ENCODE measurements at places on chromosomes 2 and 18. TPM values are rescaled to one million over a fixed set of nuclear protein-coding genes. Genes with fewer than 3 reads are reported as not detected.

The B3GNT7 gene
- 0.37 TPM for total RNA-seq

The TAF4B gene
- 7.5 TPM for total RNA-seq

The FTCDNL1 gene
- total RNA-seq = 1.7 TPM

The CKAP2L gene
- 40.3 TPM for total RNA-seq

The DSG4 gene
- not detected for total RNA-seq

The FBXO41 gene
- 35.7 TPM for total RNA-seq

The MOGAT1 gene
- not detected for total RNA-seq

The LRATD1 gene
- not detected for total RNA-seq

The PIEZO2 gene
- not detected for total RNA-seq

The FAP gene
- total RNA-seq = not detected

The SDC1 gene
- 0.22 TPM for total RNA-seq

The ETAA1 gene
- total RNA-seq = 13.0 TPM

The COBLL1 gene
- total RNA-seq = 0.50 TPM

The GAL3ST2 gene
- 0.43 TPM for total RNA-seq

The MYO3B gene
- total RNA-seq = 0.11 TPM

The PSMA8 gene
- total RNA-seq = 1.3 TPM

The RASGRP3 gene
- 8.0 TPM for total RNA-seq

The ARPC2 gene
- total RNA-seq = 735 TPM

The SERPINB11 gene
- total RNA-seq = not detected

The YWHAQ gene
- total RNA-seq = 216 TPM

The CRYBA2 gene
- not detected for total RNA-seq

The TMEM247 gene
- not detected for total RNA-seq

The CRIM1 gene
- 3.5 TPM for total RNA-seq

The CTLA4 gene
- 7.3 TPM for total RNA-seq

The TRIM54 gene
- not detected for total RNA-seq

The TMEM37 gene
- total RNA-seq = not detected

The LOXHD1 gene
- 0.26 TPM for total RNA-seq

The HNMT gene
- total RNA-seq = 0.28 TPM

The TUBB8B gene
- total RNA-seq = not detected
